ENCODE measurements at places on chromosomes 1 and 21. TPM values are rescaled to one million over a fixed set of nuclear protein-coding genes. Genes with fewer than 3 reads are reported as not detected.

SLAMF9 gene
- not detected for total RNA-seq

DNA sequence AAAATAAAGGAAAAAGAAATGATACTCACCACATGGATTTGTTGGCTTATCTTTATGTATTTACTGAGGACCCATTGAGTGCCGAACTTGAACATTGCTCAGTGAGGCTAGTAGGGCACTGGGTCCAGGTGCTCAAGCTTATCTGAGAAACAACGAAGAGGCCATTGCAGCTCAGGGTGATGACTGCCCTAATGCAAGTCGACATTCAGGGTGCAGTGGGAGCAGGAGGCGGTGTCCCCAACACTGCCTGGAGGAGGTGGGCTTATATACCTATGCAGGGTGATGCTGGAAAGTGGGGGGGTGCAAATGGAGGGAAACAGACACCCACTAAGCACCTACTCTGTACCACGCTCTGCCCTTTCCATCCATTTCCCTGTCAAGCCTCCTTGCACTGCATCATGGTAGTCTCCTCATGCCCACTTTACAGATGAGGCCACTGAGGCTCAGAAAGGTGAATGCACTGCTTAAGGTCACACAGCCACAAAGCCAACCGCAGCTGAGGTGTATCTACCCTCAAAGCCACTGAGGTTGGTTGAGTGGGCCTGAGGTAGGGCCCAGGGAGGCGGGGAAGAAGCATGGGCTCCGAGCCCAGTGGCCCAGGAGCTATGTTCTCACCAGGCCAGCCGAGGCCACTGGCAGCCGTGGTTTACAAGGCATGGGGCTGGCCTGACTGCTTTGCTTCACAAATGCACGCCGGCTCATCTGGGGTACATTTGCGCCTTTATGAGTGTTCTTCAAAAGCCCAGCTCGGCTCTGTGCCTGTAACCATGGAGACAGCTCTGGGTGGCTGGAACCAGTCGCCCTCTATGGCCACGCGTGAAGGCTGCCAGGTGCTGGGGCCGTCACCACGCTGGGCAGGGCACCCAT lies 103.8 kb downstream of the EPHB2 start:
- no peak for DNase-seq
- no peak overlapping the region for H3K4me3 ChIP-seq
- no peaks in the 10 kb centered on the region for H3K27me3 ChIP-seq
- H3K4me1 ChIP-seq, result peaks cover 14% of the 10 kb centered on the region
- no peaks in the 10 kb centered on the region for H3K36me3 ChIP-seq

DNA sequence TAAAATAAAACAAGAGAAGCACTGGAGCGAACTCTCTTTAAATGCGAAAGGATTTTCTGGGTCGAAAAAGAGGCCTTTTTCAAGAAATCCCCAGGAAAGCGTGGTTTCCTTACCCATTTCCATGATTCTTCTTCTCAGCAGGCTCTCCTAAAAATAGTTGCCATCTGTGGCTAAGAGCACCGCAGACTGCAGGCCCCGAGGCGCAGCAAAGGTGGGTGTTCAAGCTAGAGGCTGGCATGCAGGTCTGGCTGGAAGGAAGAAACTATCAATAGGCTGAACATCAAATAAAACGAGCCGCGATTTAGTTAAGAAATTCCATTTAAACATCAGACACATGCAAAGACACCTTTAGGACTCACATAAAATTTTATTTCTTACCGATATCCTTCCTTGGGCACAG lies 135.1 kb downstream of the ADAMTS1 start:
- H3K4me1 ChIP-seq, result no peaks in the 10 kb centered on the region
- H3K27me3 ChIP-seq, result no peaks in the 10 kb centered on the region
- no peak for DNase-seq

NR5A2 gene
- total RNA-seq, result 162 TPM

PRELP gene
- total RNA-seq, result 11.6 TPM

DNA sequence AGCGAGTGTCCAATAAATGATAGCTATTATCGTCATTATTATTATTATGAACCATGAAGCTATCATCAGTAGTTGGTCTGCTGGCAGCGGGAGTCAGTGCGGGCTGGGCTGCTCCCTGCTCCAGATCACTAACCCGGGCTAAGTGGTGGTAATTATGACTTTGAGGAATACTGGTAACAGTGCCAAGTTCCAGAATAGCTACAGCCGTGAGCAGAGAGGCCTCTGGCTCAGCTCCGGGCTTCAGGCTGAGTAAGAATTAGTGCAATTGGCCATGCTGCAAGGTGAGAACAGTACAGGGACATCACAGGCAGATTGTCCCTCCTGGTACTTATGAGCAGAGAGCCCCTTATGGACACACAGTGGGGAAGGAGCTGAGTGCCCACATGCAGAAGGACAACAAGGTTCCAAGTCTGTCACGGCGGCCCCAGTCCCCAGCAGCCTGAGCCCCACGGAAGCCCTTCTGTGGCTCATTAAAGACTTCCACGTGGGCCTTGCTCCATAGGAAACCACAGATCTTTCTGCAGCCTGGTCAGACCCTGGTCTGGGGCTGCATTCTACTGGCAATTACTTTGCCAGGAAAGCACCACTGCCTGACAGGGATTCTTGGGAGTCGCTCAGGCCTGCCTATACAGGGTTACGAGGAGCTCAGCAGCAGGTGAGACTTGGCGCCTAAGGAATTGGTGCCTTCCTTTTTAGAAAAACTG lies 235.1 kb downstream of the RRAGC start:
- DNase-seq, result no peak
- no peak overlapping the region for H3K27ac ChIP-seq
- no peaks in the 10 kb centered on the region for H3K36me3 ChIP-seq
- no peaks in the 10 kb centered on the region for H3K4me1 ChIP-seq
- H3K4me3 ChIP-seq, result no peak overlapping the region

GRCh38 chr1:220121791-220122530 lies 28.0 kb downstream of the IARS2 start:
- peak overlapping the region; percentile 71 for H3K27ac ChIP-seq
- H3K36me3 ChIP-seq, result peaks cover 9% of the 10 kb centered on the region
- peak overlapping the region; percentile 31 for H3K4me3 ChIP-seq
- H3K27me3 ChIP-seq, result no peaks in the 10 kb centered on the region
- DNase-seq, result no peak

Data from Peyer's patch (tissue), 4 donors.